RKO (cell line): ENCODE measurements at places on chromosomes 3 and 15.

GRCh38 chr3:114093016-114093380, 36.5 kb downstream of the QTRT2 start:
- no peak for DNase-seq

DNA sequence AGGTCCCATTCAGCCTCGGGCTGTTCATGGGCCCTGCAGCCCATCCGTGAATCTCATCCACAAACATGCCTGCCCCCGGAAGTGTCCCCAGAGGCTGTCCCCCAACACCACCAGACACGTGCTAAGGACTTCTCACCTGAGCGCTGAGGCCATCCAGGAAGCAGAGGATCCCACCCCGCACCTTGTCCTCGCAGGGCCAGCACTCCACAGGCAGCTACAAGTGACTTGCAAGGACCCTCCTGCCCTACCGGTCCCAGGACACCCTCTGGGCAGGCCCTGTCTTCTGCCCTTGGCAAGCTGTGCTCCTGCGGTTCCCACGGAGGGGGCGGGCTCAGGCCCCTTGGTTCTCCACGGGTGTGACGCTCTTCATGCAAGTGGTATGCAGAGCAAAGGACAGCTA, 146.0 kb downstream of the NUP210 start:
- DNase-seq = no peak

DNA sequence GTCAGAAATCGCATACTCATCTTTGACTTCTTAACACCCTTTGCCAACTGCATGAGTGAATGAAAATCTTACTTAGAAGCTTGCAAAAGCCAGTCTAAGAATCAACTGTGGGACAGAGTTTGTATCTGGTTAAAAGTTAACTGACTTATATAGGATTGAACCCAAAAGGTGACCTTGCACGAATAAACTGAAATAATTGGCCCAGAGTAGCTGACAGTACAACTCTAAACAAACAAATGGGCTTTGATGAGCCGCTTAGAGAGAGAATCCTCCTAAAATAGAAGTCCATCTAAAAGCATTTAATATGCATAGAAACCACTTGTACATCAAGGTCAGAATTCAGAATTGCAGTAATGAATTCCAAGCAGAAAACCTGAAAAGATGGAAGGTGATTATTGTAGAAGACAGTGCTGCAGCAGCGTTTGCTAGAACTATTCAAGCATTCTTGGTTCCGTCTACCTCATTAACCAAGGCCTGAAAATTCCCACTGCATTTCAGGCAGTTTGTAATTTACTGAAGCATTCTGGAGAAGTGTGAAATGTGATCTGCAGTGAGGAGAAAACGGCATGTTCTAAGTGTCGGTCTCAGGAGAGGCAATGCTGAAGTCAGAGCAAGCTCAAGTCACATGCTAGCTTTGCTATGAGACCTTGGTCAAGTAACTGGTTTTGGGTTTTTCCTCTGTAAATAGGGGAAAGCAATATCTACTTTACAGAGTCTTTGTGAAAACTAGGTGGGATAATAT, 103.7 kb downstream of the CADPS start:
- DNase-seq = no peak

- no peak for DNase-seq
Observed at GRCh38 chr15:70329179-70329578, 231.5 kb upstream of the TLE3 start.

GRCh38 chr3:63998852-63999754, 24.2 kb downstream of the PSMD6 start:
- no peak for DNase-seq

- DNase-seq = no peak
Observed at GRCh38 chr3:48830715-48831114, 17.0 kb downstream of the PRKAR2A start.

- DNase-seq = no peak
Observed at GRCh38 chr3:129410971-129411370, 17.5 kb downstream of the EFCAB12 start.

GRCh38 chr15:63519548-63520178, 15.3 kb downstream of the USP3 start:
- no peak for DNase-seq

DNA sequence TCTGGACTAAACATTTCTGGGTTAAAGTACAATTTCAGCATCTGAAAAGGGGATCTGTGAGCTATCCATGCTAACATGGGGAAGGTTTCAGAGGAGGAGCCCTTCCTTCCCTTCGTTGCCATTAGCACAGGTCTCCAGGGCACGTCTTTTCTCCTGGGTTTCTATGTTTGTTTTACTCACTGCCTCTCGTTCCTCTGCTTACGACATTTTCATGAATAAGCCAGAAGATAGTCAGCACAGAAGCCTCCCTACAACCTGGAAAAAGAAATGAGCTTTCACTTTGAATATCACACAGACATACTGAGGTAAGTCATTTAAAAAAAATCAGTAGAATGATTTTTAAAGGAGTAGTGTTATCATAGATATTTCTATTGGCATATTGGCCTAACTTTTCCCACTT, 117.2 kb upstream of the KCNMB2 start:
- DNase-seq = peak; percentile 31

GRCh38 chr15:92839696-92840095, 60.4 kb upstream of the CHD2 start:
- DNase-seq = no peak

DNA sequence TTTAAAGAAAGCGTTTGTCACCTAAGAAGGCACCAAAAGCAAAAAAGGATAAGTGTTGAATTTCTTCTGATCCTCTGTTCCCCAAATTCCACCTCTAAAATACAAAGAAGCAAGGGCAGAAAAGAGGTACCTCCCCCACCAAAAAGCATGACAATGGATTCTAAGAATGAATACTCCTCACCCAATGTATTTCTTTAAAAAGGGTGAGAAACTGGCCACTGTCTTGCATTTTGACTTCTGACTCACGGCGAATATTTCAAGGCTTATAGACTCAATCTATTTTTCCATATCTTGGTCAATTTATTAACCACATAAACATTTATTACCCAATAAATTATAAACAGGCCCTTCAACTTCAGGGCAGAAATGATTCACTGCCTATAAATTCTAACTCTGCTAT, 131.1 kb downstream of the NR1I2 start:
- DNase-seq = no peak

DNA sequence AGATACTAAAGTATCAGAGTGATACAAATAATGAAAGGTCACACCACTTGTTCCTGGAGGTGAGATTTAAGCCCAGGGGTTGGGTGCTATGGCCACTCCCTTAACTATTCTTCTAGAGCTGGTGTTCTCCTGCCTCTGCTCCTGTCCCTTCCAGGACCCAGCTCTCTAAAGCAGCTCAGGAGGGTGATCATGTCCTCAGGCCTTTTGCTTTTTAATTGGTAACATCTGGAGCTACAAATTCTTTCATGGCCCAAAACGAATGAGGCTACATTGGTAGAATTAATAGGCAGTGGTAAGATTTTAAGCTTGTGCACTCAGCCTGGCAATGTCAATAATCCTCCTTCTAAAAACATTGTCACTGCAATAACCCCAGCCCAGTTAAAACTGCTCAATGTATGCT, 38.2 kb upstream of the CNOT10 start:
- DNase-seq = no peak

GRCh38 chr15:77696871-77697270, 64.2 kb upstream of the LINGO1 start:
- DNase-seq = no peak

DNA sequence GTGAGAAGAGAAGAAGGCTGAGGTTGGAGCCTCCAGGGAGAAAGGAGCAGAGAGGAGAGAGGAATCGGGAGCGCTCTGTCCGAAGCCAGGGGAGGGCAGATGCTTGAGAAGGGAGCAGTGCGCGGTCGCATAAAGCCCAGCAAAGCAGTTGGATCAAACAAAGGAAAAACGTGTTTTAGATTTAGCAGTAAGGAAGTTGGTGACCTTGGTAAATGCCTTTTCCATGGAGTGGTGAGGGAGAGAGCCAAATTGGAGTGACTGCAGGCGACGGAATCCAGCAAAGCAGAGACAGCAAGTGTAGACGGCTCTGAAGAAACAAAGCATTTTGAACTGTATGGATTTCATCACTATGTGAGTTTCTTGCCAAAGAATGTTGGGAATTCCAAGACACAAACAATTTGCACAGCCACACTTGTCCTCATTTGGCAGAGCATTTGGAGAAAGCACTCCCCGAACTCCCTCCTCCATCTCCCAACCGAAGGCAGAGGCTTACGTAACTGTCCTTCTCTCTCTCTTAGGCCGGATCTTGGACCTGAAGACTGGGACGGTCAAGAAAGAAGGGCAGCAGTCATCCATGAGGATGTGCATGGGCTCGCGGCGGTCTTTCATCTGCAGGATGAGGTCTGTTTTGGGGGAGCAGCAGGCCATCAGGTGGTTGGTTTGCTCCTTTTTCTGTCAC, 103.6 kb downstream of the ARNT2 start:
- no peak for DNase-seq

GRCh38 chr3:129121016-129121791, 400 bp downstream of the RAB43 start:
- DNase-seq = peak; percentile 42

DNA sequence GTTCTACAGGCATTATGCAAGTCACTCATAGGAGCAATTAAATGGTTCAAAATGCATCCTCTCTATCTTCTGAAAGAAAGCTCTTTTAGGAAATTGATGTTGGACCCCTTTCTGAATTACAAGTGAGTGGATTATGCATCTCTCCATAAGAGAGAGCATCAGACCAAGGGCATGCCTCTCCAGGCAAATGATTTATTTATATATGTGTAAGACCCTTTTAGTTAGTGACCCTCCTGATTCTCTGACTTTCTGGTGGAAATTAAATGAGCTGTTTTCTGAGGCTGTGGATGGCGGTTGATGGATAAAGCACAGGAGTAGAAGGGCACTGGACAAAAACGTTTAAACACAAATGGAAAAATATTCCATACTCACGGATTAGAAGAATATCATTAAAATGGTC, 62.6 kb downstream of the CADPS start:
- DNase-seq = no peak

DNA sequence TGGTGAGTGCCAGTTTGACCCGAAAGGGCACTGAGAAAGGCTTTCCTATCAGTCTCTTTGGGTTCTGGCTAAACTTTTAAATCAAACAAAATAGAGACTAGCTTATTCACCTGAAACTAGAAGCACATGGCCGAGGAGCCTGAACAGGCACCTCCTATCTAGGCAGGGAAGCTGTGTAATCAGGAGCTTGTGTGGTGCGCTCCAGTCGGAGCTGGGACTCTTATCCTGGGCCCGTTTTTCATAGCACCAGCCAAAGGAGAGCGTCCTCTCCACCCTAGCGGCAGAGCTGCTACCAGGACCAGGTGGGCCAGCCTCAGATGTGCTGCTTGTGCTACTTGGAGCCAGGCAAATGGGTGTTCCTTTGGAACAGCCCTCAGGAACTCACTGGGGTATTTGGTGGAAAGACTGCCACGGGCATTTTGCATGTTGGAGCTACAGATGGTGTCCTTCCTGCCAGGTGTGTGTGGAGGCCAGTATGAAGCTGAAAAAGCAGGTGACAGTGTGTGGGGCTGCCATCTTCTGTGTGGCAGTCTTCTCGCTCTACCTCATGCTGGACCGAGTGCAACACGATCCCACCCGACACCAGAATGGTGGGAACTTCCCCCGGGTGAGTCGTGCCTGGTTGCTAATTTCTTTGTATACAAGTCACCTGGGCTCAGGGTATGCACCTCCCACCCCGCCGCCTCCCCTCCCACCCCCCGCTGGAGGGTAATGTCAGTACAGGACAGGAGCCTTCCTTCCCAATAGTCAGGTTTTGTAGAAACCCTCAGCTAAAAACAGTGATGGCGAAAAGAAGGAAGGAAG, 833 bp downstream of the MAN2A2 start:
- peak; percentile 47 for DNase-seq

- DNase-seq = no peak
Observed at GRCh38 chr3:180492047-180492446, 109.9 kb upstream of the TTC14 start.

DNA sequence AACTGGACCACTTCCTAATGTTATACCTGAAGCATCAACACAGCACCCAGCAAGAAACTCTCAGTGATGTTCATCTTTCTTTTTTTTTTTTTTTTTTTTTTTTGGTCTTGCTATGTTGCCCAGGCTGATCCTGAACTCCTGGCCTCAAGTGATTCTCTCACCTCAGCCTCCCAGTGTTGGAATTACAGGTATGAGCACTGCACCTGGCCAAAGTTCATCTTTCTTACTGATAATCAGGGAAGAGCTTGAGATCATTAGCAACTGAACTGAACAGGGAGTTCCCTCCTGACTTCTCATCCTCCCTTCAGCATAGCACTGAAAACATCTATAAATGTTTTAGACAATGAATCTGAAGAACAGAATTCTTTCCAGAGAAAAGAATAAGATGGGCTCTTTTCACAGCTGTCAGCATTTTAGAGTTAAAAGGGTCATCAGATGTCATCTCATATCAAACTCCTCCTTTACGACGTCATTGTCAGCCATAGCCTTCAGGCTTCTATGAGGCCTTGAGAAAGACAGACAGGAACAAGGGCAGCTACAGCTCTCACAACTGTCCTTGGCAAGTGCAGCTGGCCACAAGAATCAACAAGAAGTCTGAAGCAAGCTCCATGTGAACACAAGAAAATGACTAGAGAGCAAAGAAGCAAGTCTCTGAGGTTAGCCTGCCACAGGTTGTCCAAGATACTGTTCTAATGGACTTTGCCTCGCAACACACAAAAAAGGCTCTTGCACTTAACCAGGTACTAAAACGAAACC, 33.8 kb downstream of the SCAP start:
- DNase-seq = no peak

DNA sequence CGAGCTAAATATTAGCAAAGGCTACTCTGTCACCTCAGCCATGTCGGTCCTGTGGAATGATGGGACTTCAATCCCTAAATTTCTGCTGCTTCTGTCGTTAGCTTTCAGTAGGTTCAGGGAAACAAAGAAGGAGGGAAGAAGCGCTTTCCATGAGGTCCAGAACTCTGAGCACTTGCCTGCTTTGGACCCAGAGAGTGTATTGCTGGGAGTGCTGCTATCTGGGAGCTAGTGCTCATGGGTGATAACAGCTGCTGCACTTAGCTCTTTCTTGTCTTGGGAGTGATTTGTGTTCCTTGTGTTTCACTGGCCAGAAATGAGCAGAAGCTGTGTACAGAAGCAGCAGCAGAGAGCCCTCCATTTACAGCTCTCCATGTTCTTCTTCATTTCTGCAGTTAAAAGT, 369.8 kb downstream of the DIPK2A start:
- DNase-seq = no peak

DNA sequence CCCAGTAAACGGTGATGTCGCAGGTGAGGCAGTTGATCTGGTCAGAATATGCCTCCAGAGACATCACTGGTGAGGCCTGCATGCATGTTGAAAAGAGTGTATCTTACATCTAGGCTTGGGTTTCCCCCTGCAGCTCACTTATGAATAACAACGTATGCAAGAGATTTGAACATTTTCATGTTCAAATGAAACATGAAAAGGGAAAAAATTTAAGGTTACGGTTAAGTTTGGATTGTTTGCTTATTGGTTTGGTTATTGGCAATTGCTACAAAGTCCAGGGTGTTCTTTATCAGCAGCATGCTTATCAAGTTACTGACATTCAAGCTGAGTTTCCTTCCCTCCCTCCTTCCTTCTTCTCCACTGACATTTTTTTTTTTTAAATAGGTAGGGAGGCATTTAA, 123.2 kb downstream of the IGF1R start:
- DNase-seq = no peak
